AG04450 (cell line): ENCODE measurements at places on chromosomes 2 and 18. TPM values are rescaled to one million over a fixed set of nuclear protein-coding genes. Genes with fewer than 3 reads are reported as not detected.

DNA sequence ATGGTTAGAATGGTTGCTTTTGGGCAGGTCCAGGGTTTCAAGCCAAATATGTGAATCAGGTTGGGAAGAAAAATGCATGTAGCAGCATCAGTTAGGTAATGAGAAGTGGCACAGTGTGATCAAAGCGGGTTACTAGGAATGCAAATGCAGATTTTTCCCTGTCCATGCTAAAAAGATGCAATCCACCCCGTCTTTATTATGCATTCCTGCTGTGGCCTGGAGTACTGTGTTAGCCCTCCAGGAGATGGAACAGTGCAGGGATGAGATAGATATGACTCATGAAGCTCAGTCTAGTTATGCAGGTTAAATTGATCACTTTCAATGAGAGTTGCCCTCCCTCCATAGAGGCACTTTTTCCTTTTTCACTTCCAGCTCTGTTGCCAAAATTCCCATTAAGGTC, 283.8 kb downstream of the CTNNA2 start:
- no peak for DNase-seq

GRCh38 chr2:43648994-43649701, 12.1 kb downstream of the PLEKHH2 start:
- DNase-seq: peak; percentile 21

CPO gene
- polyA plus RNA-seq: 0.12 TPM in 1 of 2 replicates, not detected in the other

GRCh38 chr2:41321351-41321750, 726.5 kb upstream of the PKDCC start:
- DNase-seq: no peak

DNA sequence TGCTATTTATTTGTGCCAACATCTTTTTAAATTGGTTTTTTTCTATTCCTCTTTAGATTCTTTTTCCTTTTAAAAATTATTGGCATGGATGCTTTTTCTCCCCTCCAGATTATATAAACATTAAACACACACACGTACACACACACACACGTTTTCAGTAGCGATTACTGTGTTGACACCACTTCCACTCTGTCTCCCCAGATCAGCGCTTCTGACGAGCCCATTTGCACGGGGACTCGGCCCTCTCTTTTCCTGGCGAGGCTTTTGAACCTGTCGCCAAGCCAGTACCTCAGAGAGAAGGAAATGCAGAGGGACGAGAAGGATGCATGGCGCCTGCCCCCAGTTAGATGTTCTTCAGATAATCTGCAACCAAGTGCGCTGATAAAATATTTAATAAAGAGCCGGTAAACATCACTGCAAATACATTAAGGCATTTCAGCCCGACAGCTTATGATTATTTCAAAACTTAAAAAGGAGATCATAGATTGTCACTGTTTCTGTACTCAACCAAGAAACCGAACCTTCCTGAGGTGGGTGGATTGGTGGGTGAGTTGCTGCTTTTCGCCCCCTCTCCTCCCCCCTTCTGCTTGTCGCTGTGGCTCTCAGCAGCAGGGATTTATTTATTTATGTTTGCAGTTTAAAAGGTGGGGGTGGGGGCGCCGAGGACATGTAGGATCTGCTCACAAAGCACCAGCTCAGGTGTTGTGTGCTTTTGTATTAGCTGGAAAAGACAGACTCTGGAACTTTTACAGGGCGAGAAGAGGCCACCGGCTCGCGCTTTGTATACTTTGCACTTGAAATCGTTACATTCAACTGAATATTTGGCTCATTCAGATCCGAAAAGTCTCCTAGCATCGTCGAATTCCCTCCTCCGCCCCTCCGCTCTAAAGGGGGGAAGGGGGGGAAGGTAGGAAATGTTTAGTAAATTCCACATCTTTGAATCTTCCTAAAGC, 787 bp upstream of the TBR1 start:
- no peak for DNase-seq

DNA sequence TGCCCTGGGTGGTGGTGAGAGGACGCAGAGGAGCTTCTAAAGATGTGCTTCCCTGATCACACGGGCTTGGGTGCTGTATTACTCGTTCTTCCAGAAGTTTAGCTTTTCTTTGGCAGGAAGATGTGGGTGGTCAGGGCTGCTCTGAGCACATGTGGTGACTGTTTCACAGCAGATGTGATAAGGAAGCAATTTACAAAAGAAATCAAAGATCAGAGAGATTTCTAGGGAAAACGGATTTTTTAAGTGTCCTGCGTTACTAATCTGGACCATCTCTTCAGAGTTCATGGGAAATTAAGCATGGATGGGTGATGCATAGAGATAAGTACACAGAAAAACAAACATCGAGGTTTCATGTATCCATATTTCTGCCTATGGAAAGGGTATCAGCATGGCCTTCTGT, 99.4 kb downstream of the WDSUB1 start:
- DNase-seq: no peak

GRCh38 chr2:36333350-36334012, 22.1 kb upstream of the CRIM1 start:
- DNase-seq: no peak

- DNase-seq: no peak
Observed at GRCh38 chr2:187477051-187477450, 29.0 kb upstream of the CALCRL start.

- no peak for DNase-seq
Observed at GRCh38 chr2:142179686-142180085, 48.9 kb upstream of the LRP1B start.

- no peak for DNase-seq
Observed at GRCh38 chr2:113910110-113910717, 20.3 kb downstream of the ACTR3 start.

DYSF gene
- polyA plus RNA-seq: 0.02 and 0.07 TPM in 2 replicates

- peak; percentile 37 for DNase-seq
Observed at GRCh38 chr2:119641562-119642258, 37.3 kb upstream of the TMEM177 start.

DNA sequence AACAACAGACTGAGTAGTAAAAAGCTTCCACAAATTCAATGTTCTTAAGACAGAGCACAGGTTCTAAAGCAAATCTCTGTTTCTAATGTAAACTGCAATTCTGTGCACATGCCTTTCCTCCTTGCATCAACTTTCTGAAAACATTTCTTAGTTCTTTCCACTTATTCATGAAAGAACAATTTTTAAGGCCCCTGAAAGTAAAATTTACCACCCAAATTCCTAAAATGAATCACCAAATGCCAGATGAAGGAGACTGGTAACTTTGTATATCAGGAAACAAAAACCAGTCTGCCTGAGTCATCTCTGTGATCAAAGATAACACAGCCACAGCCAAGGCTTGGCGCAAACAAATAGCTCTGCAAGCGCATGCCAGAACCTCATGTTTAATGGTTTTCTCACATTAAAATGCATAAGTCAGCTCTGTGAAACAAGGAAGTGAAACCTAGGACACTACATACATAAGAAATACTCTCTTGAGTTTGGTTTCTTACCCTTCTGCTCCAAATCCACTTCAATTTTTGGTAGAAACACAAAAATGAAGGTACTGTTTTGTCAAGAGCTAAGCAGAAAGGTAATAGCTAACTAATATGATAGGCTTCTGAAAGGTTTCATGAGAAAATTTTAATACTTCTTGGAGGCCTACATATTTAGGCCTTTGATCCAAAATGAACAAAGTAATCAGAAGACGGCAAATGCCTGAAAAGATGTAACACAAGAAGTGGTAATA, 169.4 kb downstream of the THADA start:
- peak; percentile 87 for DNase-seq

GRCh38 chr2:27094353-27094984, 7.9 kb downstream of the KHK start:
- DNase-seq: no peak

DNA sequence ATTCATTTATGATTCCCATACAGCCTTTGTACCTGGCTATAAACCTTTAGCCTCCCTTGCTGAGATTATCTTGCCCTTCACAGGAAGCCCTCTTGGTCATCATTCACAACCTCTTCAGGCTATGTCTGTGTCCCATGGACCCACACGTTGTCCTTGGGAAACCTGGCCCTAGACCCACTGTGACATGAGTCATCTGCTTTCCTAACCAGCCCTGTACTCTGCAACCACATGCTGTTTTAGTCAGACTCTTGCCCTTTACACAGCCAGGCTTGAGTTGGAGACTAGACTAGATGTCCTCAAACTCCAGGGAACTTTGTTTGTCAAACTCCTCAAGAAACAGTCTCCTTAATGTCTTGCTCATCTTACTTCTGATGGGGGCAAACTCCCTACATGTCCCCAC, 229.3 kb upstream of the ZSWIM2 start:
- DNase-seq: no peak

DNA sequence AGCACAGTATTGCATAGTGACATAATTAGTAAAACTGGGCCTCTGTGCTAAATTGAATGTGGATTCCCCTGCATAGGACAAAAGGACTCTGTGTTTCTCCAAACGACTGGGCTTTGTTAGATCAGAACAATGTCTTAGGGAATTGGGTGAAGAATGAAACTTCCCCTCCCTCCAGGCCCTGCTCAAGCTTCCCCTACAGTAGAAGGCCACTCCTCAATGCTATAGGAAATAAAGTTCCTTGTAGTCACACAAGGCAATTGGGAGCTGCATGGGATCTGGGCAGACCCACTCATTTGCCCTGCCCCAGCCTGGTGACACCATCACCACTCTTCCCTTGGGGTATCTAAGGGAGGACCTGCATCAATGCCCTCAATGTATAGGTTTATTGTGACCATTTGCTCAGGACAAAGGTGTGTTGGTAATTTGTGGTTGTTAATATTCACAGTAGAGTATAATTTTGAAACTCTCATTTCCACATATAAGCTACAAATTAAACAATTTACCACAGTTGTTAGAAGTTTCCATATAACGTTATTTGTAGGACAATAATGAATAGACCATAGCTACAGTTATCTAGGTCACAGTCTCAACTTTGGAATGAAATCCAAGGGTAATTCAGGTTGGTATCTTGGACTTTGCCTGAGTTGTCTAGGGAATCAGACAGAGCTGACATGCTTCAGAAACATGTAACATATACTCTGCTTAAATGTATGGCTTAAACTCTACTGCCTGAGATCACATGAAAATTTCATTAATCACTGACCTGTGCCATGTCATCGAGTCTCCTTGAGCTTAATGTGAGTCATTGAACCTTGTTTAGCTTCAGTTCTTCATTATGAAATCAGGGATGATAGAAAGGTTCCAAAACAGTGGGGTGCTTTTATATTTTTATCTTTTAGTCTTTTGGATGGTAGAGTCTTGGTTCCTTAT, 64.8 kb upstream of the DARS1 start:
- DNase-seq: no peak

DNA sequence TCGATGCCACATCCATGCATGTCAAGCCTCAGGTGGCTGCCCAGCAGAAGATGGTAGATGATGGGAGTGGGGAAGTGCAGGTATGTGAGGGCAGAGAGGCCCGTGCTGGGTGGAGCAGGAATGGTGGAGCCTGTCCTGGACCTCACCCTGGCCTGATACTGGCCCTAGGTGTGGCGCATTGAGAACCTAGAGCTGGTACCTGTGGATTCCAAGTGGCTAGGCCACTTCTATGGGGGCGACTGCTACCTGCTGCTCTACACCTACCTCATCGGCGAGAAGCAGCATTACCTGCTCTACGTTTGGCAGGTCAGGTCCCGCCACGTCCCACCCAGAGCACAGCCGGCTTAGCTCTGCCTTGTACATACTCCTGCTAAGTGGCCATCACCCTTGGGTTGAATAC, 13.0 kb downstream of the VIL1 start:
- no peak for DNase-seq

GRCh38 chr2:235024931-235025773, 73.3 kb downstream of the SH3BP4 start:
- no peak for DNase-seq

DNA sequence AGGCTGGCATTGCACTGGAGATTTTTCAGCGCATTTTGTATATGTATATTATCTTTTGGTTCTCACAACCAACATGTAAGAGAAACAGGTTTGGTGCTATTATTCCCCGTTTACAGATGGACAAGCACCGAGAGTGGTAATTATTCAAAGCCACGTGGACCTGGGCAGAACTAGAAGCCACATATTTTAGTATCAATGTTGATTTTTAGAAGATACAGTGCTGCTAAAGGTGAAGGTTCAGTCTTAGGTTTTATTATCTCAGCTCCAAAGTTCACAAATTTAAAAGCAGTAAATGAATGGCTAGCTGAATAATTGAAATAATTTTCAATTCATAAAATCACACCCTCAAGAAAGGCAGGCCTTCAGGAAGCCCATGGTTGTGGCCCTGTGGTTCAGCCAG, 400.6 kb upstream of the ID2 start:
- DNase-seq: no peak

- no peak for DNase-seq
Observed at GRCh38 chr18:54856105-54856646, 27.9 kb downstream of the RAB27B start.

- DNase-seq: no peak
Observed at GRCh38 chr2:115122701-115123100, 680.3 kb downstream of the DPP10 start.

DNA sequence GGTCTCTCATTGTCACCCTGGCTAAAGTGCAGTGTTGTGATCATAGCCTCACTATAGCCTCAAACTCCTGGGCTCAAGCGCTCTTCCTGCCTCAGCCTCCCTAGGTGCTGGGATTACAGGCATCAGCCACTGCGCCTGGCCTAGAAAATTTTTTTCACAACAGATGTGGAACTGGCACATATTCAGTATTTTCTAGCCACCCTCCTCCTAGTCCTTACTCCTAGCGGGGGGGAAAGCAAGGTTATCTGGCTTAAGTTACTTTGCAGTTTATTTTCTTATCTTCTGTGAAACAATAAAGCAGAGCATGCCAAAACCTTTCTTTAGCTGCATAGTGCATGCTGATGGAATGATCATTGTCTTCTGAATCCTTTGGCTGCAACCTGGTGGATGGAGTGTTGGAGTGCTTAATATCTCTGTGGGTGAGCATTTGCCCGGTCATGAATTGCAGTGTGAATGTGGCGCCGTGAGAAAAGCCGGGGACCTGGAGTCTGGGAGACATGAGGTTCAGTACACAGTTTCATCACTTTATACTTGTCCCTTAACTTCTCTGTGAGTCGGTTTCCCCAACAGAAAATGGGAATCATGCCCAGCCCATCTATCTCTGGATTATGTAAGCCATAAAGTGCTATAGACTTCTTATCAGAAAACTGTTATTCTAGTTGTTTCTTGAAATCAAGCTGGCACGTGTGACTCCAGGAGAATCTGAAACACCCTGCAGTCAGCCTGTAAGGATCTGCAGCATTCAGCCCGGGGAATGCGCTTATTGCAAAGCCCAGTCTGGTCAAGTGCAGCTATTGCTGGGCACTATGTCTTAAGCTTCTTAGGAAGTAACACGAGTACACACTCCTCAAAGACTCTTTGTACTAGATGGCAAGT, 38.2 kb upstream of the MAP3K20 start:
- DNase-seq: no peak

GRCh38 chr2:166091439-166091838, 36.4 kb downstream of the SCN1A start:
- DNase-seq: no peak

DNA sequence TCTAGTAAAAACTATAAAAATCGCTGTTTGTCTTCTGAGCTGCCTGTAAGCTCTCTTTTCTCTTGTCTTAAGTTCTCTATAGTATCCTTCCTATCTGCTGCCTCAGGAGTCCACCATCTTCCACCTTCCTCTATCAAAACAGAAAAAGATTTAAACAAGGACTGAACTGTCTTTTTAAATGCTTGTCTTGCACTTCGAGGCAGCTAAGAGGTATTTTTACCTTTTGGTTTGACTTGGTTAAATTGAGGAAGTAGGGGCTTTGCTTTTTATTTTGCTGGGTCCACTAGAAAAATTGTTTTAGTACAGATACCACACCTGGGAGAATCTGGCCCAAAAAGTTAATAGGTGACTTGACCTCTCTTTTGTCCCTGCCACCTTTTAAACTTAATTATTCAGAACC, 12.2 kb downstream of the SESTD1 start:
- no peak for DNase-seq

- peak; percentile 96 for DNase-seq
Observed at GRCh38 chr18:3688690-3689089, 238.7 kb downstream of the TGIF1 start.

GRCh38 chr2:210072493-210072892, 70.1 kb downstream of the RPE start:
- no peak for DNase-seq
